Left renal pelvis (tissue), 4 donors: ENCODE measurements at places on chromosomes 6 and 20. TPM values are rescaled to one million over a fixed set of nuclear protein-coding genes. Genes with fewer than 3 reads are reported as not detected.

- DNase-seq, result no peak
Measured at GRCh38 chr6:49739423-49739822, 4.8 kb downstream of the CRISP3 start.

DNA sequence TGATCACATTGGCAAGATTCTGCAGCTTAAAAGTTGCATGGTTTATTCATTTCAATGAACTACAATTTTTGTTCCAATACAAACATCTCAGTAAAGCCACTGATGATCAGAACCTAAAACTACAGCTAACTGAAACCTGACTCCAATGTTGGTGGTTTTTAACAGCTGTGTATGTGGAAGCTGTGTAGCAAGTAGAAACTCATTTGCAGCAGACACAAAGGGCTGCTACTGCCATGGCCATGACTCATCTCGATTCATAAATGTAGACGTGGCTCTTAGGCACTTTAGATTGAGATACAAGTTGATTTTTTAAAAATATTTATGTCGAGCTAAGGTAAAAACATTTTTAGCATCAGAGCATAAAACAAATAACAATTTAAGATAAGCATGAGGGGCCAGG lies 19.5 kb upstream of the MAP3K4 start:
- DNase-seq, result no peak

DNA sequence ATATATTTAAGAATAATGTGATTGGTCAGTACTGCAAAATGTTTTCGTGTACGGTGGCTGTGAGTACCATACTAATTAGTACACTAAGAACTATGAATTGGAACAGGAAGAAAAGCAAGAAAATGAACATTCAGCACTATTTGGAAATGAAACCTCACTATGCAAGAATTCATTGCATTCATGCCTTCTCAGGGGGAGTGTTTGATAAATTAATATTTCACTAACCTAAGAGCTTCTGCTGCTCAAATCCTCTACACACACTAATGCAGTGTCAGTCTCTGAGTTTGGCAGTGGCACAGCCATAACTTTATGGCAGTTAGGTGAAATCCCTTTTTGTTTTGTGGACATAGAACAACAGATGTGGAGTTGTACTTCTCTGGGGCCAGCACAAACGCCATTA lies 60.1 kb downstream of the SLC16A10 start:
- no peak for DNase-seq

DNA sequence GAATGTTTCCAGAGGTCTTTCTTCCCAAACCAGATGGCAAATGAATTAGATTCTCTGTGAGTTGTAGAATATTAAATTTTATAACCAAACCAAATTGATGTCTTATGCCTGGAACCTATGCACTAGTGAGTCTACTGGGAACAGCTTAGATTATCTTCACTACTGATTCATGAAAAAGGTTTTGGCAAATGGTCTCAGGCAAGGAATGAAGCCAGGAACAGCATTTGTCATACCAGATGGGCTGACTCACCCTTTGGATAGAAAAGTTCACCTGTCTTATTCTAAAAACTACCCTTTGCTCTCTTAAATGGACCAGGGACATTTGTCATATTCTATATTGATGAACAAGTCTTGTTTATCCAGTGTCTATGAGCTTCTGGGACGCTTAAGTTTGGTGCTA lies 135.4 kb upstream of the ECI2 start:
- no peak for DNase-seq

- DNase-seq, result no peak
Measured at GRCh38 chr6:128358244-128358776, 162.1 kb downstream of the PTPRK start.

DNA sequence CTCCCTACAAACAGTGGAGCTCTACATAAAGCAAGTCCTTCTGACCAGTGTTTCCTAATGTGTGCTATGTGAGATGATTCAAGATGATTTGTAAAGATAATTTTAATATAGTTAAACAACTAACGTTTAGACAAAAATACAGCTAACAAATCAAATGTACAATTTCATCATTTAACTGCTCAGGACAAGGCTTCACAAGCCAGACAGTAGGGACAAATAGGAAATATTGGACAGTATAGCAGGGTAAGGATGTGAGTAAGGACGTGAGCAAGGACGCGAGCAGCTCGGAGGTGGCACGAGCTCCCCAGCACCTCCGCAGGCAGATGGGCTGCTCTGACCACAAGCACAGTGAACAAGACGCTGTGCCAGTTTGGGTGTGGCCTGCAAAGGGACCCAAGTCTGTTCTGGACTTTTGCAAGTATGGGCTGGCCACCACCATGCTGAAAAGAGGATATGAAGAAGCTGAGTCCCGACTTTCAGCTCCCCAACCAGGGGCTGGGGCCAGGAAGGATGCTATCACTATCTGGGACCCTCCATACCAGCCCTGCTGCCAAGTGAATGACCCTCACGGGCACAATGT lies 14.5 kb downstream of the DIDO1 start:
- no peak for DNase-seq

DNA sequence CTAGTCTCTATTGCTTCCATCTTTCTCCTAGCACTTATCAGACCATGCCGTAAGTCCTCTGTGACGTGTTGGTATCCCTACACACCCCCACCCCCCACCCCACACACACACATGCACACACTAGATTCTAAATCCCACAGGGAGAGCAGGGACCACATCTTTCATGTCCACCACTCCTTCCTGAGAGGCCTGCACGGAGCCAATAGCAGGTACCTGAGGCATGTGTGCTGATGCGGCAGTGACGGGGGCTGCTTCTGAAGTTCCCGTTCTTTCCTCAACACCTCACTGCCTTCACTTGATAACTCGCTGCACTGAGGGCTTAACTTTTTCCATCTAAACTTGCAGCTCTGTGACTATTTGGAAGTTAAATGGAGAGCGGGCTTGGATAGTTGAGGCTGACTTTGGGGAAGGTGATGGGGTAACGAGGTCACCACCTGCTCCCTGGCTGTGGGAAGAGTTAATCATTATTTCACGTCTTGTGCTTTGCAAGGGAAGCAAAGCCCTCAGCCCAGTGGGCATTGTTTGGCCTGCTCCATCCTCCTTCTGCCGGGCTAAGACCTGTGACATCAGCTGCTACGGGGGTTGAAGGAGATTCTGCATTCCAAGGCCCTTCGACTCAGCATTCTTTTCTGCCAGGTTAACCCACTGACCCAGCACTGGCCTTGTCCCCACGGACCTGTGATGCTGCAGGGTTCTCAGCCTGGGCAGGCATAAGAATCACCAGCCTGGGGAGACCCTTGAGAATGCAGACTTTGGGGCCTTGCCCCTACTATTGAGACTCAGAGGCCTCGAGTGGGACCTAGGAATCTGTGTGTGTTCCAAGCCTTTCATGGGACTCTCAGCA lies 187.8 kb downstream of the ANKRD60 start:
- DNase-seq, result no peak

- no peak for DNase-seq
Measured at GRCh38 chr20:10453241-10453640, 18.1 kb downstream of the SLX4IP start.

DNA sequence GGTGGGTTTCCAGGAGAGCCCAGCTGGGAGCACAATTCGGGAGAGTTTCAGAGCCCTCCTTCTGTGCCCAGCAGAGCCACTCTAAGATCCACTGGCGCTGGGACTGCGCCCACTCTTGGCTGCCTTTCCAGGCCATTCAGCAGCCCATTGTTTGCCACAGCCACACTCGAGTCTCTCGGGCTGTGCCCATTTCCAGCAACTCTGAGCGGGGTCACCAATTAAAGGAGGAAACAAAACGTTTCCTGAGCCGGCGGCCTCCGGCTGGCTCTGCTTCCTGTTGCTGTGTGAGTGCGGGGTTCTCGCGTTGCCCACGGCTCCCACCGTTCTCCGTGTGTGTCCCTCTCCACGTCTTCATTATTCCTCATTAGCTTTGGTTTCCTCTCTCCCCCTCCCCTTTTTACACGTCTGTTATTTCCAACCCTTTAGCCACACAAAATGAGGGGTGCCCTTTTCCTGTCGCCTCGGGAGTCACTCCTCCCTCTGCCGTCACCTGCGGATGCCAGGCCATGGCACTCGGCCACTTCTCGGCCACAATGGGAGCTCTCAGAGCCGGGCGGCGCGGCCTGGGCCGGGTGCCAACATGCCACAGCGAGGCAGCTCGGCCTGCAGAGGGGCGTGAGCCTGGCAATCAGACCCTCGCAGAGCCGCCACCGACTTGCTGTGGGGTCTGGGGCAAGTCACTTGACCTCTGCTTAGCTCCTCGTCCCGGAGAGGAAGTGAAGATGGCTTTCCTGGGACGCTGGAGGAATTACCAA lies 94.3 kb upstream of the NKX2-2 start:
- no peak for DNase-seq

DNA sequence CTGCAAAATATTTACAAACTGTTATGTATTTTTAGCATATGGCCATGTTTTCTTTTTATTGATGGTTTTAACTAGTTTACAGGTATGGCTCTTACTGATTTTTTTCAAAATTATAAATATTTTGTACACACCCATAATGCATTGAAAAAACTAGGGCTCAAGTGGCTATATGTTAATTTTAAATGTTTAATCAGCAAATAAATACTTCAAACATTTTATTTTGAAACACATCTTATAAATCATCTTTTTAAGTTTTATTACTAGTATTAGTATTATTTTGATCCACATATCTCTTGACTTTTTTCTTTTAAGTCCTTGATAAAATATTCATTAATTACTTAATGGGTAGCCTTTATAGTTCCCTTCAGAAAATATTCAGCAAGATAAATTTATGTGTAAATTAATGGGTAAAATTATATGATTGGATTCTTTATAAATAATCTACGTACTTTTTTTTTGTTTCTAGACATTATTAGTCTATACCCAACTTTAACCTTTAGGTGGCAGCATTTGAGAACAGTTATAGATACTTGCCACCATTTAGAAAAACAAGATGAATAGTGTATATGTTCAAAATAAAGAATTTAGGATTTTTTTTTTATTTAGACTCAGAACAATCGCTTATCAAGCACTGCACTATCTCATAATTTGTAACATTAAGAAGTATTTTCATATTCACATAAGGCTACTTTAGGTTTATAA lies 241.9 kb downstream of the ADGRB3 start:
- DNase-seq, result no peak

DNA sequence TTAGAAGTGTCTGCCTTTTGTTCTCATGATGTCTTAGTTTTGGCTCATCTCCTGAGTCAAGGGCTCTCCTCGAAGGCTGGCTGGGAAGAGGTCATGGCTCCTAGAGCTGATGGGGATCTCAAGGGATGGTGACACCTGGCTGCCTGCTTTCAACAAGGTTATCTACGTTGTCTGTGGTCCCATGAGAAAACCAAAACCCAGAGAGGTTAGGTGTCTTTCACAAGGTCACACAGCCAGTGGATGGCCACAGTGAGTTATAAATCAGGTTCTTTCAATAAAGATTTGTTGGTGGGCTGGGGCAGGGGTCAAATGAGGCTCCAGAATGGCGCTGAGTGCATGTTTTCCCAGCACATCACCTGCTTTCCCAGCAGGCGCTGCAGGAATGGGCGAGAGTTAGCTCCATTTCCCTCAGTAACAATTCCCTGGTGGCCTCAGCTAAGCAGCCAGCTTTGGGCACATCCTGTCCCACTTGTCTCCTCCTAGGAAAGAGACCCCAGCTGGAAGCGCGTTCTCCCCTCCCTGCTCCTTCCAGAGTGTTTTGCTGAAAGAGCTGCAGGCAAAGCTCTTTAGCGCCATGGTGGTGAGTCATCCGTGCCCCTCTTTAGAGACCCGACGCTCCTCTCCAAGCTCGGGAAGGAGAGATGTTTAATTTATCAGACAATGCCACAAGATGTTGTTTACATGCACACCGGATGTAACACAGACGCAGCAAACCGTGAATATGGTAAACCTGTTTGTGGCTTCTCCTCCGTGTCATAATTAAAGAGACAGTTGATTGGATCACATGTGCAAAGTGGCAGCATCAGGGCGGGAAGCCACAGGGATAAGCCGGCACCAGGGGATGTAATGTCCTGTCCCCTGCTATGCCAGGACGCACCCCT lies 109.7 kb downstream of the LRFN2 start:
- DNase-seq, result no peak

DNA sequence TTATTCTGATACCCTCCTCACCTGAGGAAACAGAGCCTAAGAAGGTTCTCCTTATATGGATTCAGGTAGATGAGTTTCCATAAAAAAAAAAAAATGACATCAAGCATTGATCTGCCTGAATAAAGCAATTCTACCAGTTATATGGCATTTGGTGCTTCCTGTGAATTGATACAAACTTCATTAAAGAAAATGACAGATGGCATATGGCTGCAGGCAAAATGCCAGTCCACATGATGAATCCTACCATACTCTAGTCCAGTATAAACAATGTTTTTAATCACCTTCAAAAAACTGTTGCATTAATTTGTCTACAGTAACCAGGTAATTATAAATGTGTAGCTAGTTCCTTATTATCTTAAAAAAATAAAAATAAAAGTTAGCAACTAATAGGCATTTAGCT lies 559.2 kb upstream of the FLRT3 start:
- no peak for DNase-seq

- DNase-seq, result no peak
Measured at GRCh38 chr20:16040742-16041141, 532.5 kb downstream of the KIF16B start.

GRCh38 chr6:148136586-148136985 lies 206.1 kb upstream of the SASH1 start:
- no peak for DNase-seq

GRCh38 chr20:48002517-48002970 lies 217.3 kb upstream of the SULF2 start:
- no peak for DNase-seq

- DNase-seq, result no peak
Measured at GRCh38 chr6:109349419-109349987, 32.8 kb downstream of the CD164 start.

- DNase-seq, result no peak
Measured at GRCh38 chr6:142871910-142872331, 73.1 kb downstream of the HIVEP2 start.

- DNase-seq, result no peak
Measured at GRCh38 chr6:36862164-36862847, 12.3 kb downstream of the PPIL1 start.

Gene TOMM6
- 163 TPM for polyA plus RNA-seq

Gene ENPP1
- 19.2 TPM for polyA plus RNA-seq

Gene MYLK2
- polyA plus RNA-seq, result 0.76 TPM

Gene RRBP1
- polyA plus RNA-seq, result 116 TPM

Gene ADGB
- 0.52 TPM for polyA plus RNA-seq

Gene CST1
- polyA plus RNA-seq, result not detected

Gene SLC22A3
- 25.9 TPM for polyA plus RNA-seq

Gene NMBR
- 0.33 TPM for polyA plus RNA-seq

Gene BMP7
- polyA plus RNA-seq, result 75.5 TPM

Gene DLL1
- polyA plus RNA-seq, result 13.5 TPM

Gene SEMG2
- not detected for polyA plus RNA-seq

Gene OR2B6
- not detected for polyA plus RNA-seq

Gene THBD
- polyA plus RNA-seq, result 18.4 TPM

Gene NR2E1
- not detected for polyA plus RNA-seq

Gene HCRTR2
- polyA plus RNA-seq, result 0.26 TPM
